Cerebellar cortex (tissue), 1 donor: ENCODE measurements at places on chromosomes 6 and 20.

DNA sequence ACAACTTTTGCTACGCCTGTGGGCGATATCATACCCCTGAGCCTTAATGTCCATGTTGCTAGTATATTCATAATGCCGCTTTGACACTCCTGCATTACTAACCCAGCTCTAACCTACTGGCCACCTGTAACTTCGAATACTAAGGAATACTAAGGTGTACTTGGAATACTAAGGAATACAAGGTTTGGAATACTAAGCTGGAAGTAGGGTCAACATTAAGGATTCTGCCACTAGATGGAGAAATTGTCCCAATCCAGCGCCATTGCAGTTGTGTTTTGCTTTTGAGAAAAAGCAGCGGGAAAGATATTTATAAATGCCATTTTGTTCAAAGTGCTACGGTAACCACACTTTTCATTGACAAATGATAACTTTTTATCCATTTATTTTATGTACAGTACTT is 10.7 kb downstream of the TBXT start:
- DNase-seq = peak; percentile 13

- DNase-seq = no peak
Observed at GRCh38 chr6:42292004-42292740, 74.5 kb upstream of the MRPS10 start.

- no peak for DNase-seq
Observed at GRCh38 chr6:54238396-54238795, 69.8 kb upstream of the TINAG start.

GRCh38 chr6:33620856-33621710 is at the start of gene ITPR3:
Gene ITPR3 (plus strand): TSS chr6:33621322. CDS start chr6:33621603, 281 bp downstream.
- DNase-seq = no peak

- DNase-seq = no peak
Observed at GRCh38 chr6:164015088-164015484, 600.6 kb downstream of the QKI start.

DNA sequence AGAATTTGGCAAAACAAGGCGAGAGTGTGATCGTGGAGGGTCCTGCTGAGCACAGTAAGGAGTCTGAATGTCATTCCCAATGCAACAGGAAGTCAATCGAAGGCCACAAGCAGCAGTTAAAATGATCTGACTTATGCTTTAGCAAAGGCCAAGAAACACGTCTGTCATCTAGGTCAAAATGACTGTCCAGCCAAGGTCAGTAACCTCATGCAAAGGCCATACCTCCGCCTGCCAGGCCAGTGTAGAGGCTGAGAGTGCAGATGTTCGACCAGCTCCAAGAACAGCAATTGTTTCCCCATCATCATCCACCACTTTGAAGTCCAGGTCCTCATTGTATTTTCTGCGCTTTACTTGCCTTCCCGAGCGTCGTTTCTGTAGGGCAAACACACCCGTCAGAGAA is 105.6 kb downstream of the CHD6 start:
- no peak for DNase-seq

GRCh38 chr6:167420177-167420576 is 95.3 kb downstream of the TTLL2 start:
- no peak for DNase-seq

- no peak for DNase-seq
Observed at GRCh38 chr6:166228839-166229528, 61.3 kb upstream of the TBXT start.

DNA sequence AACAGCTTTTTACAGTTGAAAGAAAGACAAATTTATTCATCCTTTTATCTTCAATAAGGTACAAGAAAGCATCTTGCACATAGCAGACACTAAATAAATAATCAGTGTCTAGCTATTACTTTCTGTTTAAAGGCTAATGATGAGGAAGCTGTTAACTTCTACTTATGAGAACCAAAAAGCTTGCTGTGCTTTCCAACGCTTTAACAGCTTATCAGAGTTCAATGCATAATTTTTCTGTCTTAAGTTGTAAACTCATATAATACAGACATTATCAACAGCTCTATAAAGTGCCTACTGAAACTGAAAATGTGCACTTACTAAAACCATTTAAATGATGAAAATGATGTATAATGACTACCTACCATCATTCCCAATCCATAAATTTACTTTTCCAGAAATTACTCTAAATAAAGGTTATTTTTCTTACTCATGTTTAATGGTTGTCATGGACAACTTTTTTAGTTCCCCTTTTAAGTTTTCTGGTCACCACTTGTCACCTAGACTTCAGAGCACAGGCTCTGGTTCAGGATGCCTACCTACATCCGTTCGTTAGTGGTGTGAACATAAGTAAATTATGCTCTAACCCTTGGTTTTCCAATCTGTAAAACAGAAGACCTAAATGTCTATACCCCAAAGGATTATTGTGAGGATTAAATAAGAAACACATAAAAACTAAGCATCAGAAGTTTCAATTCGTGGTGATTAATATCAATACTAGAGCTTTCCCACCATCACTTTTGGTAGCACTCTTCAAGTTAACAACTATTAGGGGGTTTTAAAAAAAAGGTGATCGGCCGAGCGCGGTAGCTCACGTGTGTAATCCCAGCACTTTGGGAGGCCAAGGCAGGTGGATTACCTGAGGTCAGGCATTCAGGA is 8.0 kb downstream of the PNISR start:
- DNase-seq = no peak

DNA sequence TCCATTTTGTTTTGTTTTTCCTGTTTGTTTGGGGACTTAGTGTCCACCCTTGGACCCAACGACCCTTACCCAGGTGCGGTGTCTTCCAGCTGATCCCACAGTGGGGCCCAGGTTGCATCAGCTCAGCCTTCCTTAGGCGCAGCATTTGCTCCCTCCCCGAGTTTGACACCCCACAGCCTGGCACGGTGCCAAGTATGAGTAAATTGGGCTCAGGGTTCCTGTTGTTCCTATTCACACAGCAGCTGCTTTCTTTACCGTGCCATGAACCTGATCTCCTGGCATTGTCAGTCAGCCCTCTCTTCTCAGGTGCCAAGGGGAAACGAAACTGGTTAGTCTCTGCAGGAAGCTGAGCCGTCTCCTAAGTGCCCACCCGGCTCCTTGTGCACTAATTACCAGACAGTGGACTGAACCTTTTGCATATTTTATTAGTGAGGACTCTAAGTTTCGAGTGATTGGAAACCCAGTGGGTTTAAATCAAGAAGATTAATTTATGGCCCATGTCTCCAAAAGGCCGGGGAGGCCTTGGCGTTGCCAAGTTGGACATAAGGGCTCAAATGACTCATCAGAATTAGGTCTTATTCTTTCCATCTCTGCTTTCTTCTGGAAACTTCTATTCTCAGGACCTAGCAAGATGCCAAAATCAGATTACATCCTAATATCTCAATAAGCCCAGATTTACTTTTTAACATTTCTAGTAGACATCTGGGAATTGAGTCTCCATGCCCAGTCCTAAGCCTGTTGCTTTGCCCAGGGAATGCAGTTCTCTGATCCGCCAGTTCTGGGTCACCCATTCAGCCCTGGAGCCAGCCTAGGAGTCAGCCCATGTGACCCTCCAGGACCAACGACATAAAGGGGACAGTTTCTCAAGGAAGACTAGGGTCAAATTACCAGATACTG is 68.8 kb downstream of the TSHZ2 start:
- peak; percentile 30 for DNase-seq

DNA sequence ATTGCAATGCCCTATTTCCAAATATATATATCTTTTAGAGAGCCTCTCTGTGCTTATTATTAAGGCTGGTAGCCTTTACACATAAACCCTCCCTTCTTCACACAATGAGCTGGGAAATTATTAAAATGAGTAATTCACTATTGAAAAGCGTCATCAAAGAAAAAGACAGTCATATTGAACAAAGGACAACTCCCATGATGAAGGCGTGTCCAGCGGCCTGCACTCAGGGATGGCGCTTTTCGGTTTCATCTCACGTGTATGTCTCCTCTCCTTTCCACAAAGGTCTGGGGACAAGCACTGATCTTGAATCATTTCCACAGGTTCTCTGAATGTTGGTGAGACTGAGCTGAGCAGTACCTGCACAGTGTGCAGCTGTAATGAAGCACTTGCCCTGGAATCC is 3.5 kb downstream of the SERPINB9 start:
- no peak for DNase-seq

- no peak for DNase-seq
Observed at GRCh38 chr6:32082478-32082877, 26.7 kb downstream of the TNXB start.

GRCh38 chr20:43655937-43656336 is 11.0 kb upstream of the MYBL2 start:
- no peak for DNase-seq

DNA sequence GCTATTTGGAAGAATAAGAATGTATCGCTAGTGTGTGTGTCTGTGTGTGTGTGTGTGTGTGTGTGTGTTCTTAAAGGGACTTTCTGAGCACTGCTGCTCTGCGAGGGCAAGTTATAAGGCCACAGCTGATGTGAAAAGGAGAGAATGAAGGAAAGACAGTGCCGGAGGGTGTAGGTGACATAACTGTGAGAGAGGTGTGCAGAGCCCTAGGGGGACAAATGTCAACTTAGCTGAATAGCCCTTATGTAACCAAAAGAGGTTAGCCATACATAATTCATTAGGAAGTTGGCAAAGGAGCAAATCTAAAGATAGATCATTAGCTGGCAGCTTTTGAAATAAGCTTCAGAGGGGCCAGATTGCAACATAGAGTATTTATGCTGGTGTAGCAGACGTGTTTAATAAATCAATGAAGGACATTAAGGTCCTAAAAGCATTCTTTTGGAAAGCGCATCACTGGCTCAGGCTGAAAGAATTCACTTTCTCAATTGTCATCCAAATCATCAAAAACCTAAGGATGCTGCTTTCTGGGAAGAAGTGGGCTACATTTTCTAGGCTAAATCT is 81.0 kb downstream of the NDUFAF5 start:
- DNase-seq = peak; percentile 54

DNA sequence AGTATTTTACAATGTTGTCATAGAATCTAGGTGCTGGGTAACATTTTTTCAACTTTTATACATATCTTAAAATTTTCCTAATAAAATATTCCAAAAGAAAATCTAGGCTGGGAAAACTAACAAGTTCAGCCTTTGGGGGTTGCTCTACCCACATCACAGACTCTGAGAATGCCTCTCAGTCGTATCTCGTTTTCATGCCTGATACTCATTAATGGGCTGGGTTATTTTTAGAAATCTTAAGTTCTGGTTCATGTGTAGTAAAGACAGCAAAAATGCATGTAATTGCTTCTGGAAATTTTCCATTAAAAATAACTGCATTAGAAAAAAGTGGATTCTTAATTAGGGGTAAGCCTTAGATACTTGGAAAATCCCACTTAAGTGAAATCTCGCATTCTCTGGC is 149.3 kb downstream of the SLC24A3 start:
- DNase-seq = no peak

DNA sequence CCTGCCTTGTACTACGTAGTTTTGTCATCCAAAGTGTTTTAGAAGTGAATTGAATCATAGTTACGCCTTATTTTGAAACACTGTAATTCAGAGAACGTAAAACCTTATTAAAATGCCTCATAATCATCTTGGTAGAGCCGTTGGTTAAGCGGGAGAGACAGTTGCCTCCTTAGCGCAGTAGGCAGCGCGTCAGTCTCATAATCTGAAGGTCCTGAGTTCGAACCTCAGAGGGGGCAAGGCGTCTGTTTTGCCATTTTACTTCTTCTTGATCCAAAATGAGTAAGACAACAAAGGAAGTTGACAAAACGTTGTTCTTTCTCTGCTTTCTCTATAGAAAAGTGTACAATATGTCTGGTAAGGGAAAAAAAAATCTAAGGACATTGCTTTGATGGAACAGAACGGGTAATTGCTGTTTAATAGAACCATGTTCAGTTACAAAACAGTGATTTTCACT is 20.7 kb upstream of the TRIM27 start:
- DNase-seq = peak; percentile 83

- no peak for DNase-seq
Observed at GRCh38 chr6:108739496-108740330, 108.5 kb upstream of the ARMC2 start.

DNA sequence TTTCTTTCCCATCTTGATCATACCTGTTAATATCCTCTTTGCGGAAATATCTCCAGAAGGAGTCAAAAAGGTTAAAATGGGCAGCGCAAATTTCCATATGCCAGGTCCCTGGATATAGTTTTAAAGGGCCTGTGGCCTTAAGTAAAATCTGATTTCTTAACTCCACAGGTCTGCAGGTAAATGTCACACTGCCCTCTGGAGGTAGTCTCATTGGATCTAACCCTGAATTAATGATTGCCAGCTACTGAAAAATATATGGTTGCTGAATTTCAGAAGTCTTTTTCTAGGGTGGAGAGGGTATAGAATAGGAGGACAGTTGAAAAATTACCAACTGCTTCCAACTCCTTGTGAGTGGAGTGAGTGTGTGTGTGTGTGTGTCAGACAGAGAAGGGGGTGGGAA is 8.5 kb downstream of the MOXD1 start:
- DNase-seq = no peak
